ENCODE measurements at places on chromosomes 6 and 20. TPM values are rescaled to one million over a fixed set of nuclear protein-coding genes. Genes with fewer than 3 reads are reported as not detected.

- DNase-seq = no peak
Observed at GRCh38 chr6:49499126-49499525, 597 bp upstream of the GLYATL3 start.

DNA sequence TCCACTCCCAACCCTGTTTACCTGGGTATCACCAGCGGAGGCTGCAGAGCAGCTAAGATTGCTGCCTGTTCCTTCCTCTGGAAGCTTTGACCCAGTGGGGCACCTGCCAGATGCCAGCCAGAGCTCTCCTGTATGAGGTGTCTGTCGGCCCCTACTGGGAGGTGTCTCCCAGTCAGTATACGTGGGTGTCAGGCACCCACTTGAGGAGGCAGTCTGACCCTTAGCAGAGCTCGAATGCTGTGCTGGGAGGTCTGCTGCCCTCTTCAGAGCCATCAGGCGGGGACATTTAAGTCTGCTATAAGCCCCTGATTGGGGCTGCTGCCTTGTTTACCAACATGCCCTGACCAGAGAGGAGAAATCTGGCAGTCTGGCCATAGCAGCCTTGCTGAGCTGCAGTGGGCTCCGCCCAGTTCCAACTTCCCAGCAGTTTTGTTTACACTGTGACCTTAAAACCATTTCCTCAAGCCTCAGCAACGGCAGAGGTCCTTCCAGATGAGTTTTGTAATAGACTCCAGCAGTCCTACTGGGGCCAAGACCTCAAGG lies 2.8 kb downstream of the RAET1E start:
- DNase-seq = no peak

- DNase-seq = no peak
Observed at GRCh38 chr6:136723780-136724179, 68.5 kb downstream of the MAP3K5 start.

Gene NRN1
- total RNA-seq = 3.1 TPM

GRCh38 chr6:31129130-31129529 lies 8.9 kb upstream of the CDSN start:
- no peak for DNase-seq

Gene BACH2
- 5.0 TPM for total RNA-seq

DNA sequence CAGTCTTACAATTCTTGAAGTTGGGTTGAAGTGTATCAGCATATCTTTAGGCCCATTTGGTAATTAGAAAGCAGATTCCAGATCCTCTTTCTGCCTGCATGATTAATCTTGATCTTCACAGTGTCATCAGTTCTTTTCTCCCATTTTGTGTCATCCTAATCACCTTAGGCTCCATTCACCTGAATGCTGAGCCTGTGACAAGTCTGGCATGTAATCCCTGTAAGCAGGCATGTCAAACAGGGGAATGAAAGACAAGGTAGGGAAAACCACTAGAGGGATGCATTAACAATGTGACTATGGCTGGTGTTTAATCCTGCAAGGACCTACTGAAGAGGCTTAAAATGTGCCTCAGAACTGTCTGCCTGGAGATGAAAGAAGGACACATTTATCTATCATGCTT lies 848.8 kb downstream of the TFAP2A start:
- DNase-seq = no peak

Gene DNMT3B
- total RNA-seq = 7.5 TPM

- no peak for DNase-seq
Observed at GRCh38 chr6:33786736-33787135, 2.2 kb downstream of the LEMD2 start.

Gene PYGB
- total RNA-seq = 167 TPM

DNA sequence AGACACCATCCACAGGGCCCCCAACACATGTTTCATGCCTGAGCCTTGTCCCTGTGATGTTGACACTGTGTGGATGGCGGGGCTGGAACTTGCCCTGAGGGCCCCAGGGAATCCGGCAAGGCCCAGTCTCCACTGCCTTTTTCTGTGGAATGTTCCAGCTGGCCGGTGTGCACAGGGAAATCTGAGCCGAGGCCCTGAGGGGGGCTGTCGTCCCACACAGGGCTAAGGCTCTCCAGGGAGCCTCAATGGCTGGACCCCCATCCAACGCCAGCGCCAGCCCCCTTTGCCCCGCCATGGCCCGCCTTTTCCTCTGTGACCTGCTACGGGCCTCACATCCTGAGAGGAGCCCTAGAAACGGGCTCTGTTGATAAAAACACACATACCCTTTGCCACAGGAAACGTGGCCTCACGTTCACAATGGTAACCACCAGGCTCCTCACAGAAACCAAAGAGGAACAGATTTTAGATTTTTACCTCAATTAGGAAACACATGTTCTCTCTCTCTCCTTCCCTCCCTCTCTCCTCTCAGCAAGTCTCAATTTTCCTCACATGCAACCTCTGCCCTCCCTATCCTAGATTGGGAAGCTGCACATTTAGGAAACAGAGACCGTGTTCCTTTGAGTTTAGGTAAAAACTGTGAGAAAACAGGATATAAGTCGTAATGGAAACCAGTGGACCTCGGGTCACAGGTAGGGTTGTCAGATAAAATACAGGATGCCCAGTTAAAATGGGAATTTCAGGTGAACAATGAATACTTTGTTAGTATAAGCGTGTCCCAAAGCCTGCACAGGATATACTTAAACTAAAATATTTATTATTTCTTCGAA lies 13.7 kb upstream of the ZNF831 start:
- no peak for DNase-seq

GRCh38 chr6:100553243-100553642 lies 88.5 kb upstream of the SIM1 start:
- no peak for DNase-seq

DNA sequence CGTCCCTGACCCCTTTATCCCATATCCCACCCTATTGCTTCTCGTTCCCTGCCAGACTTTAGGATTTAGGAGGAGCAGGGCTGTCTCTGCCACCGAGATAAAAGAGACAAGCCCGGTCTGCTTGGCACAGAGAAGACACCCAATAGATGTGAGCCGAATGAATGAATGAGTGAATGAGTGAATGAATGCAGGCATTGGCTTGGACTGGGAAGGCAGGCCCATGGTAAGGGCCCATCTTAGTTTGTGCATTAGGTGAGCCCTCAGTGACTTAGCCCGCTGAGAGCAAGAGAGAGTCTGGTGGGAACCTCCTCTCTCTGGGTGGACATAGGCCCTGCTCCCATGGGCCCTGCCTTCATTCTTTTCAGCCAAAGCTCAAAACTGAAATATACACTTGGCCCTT lies 879 bp upstream of the BPIFB6 start:
- no peak for DNase-seq

Measured in kidney epithelial cell (primary cell).